ENCODE measurements at places on chromosomes 12 and 14. TPM values are rescaled to one million over a fixed set of nuclear protein-coding genes. Genes with fewer than 3 reads are reported as not detected.

DHRS4 gene
- total RNA-seq, result 22.2 TPM

GMFB gene
- total RNA-seq, result 25.3 TPM

C12orf54 gene
- 8.5 TPM for total RNA-seq

GYS2 gene
- 0.68 TPM for total RNA-seq

ESPL1 gene
- total RNA-seq, result 33.8 TPM

DNA sequence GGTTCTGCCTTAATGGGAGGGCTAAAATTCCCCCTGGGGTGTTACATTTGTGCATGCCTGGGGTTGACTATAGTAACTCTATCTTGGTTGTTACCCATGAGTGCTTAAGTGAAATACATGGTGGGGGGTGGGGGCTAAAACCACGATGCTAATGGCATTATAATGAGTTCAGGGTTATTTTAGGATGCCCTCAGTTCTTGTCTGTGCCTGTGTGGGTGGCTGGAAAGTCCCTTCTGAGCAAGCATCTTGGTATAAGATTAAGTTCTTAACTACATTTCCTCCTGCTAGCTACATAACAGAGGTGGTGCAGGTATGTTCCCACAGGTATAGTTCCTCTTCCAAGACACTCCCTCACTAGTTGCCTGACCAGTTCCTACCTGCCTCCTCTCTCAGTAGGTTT, 822.3 kb downstream of the LRFN5 start:
- ATAC-seq, result peak; percentile 100

DNA sequence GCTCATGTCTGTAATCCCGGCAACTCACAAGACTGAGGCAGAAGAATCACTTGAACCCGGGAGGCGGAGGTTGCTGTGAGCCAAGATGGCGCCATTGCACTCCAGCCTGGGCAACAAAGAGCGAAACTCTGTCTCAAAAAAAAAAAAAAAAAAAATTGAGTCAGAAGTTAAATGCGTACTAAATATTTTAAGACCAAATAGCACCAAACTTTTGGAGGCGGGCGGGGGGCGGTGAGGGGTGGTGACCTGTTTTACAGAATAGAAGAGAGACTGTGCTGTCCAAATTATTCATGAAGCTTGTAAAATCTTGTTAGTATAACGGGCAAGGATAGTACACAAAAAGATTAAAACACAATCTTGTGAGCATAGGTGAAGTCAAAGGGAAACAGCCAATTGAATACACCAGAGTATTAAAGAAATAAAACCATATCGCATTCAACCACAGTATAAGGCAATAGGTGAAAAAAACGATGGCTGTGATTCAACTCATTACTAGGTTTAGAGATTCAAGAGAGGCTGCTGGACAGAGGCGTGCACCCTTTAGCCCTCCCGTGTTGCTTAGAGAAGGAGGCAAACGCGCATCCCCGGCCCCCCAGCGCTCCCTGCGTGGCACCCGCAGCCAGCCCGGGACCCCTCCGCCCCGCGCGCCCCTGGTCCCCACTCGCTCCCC, 571 bp downstream of the ZNF891 start:
- ATAC-seq, result peak; percentile 11

- peak; percentile 89 for ATAC-seq
Measured at GRCh38 chr12:39426636-39427240, 16.2 kb downstream of the KIF21A start.

- peak; percentile 58 for ATAC-seq
Measured at GRCh38 chr12:89417246-89417977, 65.1 kb upstream of the DUSP6 start.

GRCh38 chr12:89309815-89310214, 42.5 kb downstream of the DUSP6 start:
- no peak for ATAC-seq

GRCh38 chr14:64720131-64720576, 15.9 kb downstream of the PLEKHG3 start:
- peak; percentile 70 for ATAC-seq
